ENCODE measurements at places on chromosomes 4 and X.
A peak's percentile ranks its signal among the peaks of the same experiment; 100 is the strongest.

GRCh38 chr4:22323691-22324090 is 192.2 kb downstream of the ADGRA3 start:
- no peak for DNase-seq

DNA sequence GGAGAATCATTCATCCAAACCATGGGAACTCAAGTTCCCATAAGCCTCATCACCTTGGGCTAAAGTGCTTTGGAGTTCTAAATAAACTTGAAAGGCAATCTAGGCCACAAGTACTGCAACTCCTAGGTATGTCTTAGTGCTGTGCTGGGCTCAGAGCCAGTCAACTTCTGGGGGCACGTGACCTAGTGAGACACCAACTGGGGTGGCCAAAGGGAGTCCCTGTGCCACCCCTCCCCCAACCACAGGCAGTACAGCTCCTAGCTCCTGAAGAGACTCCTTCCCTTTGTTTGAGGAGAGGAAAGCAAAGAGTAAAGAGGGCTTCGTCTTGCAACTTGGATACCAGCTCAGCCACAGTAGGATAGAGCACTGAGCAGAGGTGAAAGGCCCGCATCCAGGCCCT is 154.2 kb upstream of the IL1RAPL2 start:
- no peak for DNase-seq

- no peak for DNase-seq
These were observed 54.3 kb downstream of the TSC22D3 start for GRCh38 chrX:107721318-107721717.

GRCh38 chr4:163482190-163482589 is 8.6 kb upstream of the TKTL2 start:
- no peak for DNase-seq

GRCh38 chrX:121114691-121115090 is 67.3 kb downstream of the GLUD2 start:
- no peak for DNase-seq

GRCh38 chr4:100098681-100099080 is 91.6 kb downstream of the DDIT4L start:
- DNase-seq = no peak

DNA sequence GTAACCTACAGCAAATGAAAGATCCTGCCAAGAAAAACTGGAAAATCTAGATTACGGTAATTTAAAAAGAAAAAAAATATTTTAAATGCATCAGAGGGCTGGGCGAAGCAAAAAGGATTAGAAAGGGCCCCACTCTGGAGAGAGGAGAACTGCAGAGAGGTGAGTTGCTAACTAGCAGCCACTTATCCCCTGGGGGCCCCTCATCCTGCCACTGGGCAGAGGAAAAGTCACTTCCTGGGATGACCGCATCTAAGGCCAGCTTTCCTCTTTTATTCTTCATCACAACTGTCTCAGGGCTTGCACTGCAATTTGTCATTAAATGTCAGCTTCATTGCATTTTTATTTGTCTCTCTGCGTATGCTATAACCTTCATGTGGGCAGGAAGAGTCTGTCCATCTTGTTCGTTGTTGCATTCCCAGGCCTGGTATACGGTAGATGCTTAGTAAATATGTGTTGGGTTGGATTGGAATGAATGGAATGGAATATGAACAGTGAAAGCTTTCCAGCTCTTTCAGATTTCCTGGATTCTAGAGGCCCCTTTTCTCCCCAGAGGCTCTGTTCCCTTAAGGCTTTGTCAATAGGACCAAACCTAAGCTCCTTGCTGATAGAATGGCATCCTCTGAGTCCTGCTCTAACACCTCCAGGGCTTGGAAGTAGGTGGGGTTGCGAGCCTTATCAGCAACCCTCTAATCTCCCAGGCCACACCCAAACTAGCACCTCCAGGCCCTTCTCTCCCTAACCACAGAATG is 58.9 kb downstream of the TLR10 start:
- no peak for DNase-seq

- no peak for DNase-seq
These were observed 10.2 kb downstream of the GAK start for GRCh38 chr4:921830-922331.

DNA sequence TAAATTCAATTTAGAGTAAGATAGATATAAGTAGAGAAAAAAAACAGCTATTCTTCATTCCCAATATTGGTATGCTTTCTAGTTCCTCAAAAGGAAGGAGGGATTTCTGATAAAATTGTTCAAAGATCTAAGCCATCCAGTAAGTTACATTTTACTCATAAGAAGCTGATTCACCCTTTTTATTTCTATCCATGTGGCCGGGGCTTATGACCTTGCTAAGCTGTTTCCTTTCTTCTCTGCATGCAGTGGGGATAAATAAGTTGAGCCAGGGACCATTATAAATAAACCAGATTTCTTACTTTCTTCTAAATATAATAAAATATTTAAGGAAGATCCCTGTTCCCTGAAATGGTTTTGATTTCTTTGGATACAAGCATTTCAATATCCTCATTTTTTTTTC is 502.3 kb downstream of the PDHA2 start:
- no peak for DNase-seq

DNA sequence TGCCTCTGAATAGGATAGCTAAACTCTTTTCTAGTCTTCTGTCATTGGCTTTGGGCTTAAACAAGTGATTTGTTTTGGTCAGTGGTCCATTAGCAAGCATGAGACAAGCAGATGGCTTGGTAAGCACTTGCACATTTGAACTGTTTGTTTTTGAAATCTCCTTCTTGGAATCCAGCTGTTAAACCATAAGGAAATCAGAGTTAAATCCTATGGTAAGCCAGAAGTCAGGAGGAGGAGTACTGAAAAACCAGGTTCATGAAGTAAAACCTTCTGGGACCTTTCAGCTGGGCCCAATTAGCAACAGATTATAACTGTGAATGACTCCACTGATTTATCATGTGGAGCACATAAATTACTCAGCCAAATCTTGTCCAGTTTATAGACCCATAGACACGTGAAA is 1042.5 kb upstream of the PABPC4L start:
- no peak for DNase-seq

DNA sequence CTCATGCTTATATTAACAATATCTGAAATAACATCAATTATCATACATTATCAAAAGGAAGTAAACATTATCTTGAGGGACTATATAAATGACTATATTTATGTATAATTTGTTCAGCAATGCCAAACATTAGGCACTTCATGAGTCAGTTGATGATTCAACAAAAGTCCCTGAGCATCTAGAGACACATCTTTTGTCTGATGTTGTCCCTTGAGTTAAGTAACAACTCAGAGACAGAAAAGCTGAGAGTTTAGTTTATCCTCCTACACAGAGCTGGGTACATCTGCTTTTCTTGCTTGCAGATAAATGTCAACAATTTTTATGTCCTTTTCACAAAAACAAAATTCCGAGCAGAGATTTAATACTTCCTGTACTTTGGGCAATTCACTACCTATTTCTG is 311.1 kb downstream of the INPP4B start:
- DNase-seq = no peak

DNA sequence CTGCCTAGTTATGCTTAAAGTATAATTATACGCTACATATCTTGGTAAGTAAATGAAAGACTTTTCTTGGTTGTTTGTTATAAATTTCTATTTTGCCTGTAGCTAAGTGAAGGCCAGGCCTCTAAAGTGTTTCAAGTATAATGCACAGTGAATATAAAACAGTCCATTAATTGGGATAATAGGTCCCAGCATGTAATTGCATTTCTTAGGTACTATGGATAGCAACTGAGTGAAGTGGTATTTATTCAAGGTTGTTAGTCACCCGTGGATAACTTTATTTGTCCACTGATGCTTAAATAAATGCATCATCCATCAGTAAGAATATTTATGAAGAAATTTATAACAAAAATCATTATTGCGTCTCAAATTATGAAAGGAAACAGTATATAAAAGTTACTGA is 59.1 kb downstream of the TEX13C start:
- DNase-seq = no peak

DNA sequence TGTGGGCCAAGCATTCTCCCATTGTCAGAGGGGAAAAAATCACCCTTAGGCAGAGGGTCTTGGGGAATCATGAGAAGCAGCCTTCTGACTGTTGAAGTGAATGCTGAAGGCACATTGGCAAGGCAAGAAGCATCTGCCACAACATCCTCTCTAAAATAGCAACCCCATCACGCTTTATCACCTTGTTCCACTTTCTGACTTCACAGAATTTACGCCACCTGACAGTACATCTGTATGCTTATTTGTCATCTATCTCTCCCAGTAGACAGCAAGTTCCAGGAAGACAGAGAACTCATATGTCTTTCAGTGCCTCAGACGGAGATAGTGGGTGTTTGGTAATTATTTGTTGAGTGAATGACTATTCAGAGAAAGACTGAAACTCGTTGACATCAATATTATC is 68.4 kb upstream of the SCML1 start:
- DNase-seq = no peak

DNA sequence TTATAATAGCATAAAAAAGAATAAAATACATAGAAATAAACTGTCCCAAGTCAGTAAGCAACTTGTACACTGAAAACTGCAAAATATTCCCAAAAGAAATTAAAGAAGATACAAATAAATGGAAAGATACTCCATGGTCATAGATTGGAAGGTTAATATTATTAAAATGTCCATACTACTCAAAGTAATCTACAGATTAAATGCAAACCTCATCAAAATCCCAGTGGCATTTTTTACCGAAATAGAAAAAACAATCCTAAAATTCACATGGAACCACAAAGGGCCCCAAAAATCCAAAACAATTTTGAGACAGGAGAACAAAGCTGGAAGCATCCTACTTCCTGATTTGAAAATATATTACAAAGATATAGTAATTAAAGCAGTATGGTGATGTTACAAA is 133.0 kb downstream of the NDST3 start:
- DNase-seq = no peak

DNA sequence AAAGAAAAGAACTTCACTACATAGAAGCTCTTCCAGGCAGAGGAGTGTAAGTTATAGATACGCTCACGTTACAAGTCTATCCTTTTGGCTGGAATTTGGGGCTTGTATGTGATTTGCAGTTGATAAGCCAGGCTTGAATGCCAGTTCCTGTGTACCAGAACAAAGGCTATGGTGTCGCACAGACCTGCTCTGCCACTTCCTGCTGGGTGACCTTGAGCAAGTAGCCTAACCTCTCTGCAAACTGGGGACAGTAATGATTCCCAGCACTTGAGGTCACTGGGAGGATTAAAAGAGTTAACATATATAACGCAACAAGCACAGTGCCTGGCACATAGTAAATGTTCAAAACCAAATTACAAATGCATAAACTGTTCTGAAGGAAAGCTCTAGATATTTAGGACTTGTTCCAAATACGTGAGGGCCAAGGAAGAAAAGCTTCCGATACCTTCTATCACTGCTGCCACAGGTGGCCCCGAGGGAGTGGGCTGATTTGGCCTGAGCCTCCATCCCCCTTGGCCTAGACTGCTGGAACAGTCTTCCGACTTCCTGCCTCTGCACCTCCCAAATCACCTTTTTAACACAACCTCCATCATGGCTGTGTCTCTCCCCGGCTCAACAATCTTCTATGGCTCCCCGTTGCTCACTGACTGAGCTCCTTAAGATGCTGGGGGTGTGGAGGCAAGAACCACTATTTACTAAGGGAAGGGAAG is 1.3 kb upstream of the SOWAHD start:
- DNase-seq = no peak

DNA sequence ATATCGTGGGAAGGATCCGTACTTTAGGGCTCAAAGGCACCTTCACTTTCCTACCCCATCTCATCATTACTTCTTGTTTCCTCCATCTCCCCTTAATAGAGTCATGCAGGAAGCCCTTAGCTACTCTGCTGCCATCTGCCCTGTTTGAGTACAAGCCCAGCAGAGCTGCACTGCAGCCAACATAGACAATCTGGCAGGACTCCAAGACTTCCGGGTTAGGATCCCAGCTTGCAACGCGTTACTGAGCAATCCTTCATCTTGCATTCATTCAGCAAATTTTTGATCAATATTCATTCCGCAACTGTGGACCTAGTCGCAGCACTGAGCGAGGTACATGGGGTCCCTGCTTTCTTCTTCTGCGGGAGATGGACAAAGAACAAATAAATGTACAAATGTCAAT is 344.9 kb downstream of the BCOR start:
- DNase-seq = no peak

GRCh38 chrX:154818916-154819770 is 13.9 kb upstream of the MPP1 start:
- no peak for DNase-seq

DNA sequence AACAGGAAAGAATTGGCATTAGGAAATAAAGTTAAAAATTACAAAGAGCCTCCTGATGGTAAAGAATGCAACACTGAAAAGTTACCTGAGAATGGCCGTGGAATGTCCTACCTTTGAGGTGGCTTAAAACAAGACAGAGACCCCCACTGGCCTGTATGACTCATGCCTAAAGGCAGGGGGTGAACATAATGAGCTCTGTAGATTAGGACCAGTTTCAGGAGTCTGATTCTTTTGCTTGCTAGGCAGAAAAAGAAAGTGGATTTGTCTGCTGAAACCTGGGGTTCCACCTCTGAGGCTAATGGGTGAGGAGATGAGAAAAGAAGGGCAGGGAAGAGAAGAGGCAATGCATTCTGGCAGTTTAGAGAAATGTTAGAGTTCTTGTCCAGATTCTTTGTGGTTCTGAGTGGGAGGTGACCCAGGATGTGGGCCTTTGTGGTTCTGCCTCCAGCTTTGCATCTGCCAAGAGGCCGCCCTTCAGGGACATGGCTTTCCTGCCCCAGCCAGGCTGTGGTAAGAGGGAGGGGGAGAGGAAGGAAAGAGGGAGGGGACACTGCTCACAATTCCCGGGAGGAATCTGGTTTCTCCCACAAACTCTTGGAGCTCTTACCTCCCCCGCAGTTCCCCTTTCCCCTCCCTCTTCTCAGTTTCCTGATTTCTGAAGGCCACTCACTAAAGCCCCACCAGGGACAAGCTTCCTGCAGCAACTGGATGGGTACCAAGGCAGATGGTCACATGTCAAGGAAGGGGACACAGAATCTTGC is 109.6 kb downstream of the EFNB1 start:
- no peak for DNase-seq

GRCh38 chr4:80539190-80539589 is 203.7 kb downstream of the CFAP299 start:
- no peak for DNase-seq

DNA sequence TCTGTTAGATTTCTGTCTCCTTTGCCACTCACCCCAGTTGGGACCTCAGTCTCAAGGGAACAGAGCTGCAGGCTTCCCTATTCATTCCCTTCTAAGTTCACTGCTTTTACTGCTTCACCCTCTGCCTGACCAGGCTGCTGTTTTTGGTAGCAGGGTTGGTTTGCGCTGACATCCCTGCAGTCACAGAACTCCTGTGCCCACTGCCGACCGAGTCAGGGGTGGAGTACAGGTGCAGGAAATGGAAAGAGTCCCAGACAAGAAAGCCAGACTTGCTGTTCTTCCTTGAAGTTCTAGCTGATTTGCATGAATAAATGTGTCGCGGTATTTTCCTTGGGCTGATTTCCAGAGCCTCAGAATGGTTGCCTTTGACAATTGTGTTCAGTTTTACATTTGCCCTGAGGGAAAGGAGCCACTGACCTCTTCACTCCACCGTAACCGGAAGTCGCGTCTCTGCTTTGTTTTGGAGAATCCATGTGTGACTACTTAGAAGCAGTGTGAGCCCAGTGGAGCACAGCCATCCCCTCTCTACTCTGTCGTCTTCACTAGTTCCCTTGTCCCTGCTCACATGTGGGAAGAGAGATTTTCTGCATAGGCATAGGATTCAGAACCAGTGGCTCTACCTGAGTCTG is 84.8 kb downstream of the TNIP2 start:
- DNase-seq = peak; percentile 60
